ENCODE measurements at places on chromosomes 1 and 21. TPM values are rescaled to one million over a fixed set of nuclear protein-coding genes. Genes with fewer than 3 reads are reported as not detected.
A peak's percentile ranks its signal among the peaks of the same experiment; 100 is the strongest.

GRCh38 chr1:154838988-154839387 is 31.1 kb downstream of the KCNN3 start:
- no peak for DNase-seq

DNA sequence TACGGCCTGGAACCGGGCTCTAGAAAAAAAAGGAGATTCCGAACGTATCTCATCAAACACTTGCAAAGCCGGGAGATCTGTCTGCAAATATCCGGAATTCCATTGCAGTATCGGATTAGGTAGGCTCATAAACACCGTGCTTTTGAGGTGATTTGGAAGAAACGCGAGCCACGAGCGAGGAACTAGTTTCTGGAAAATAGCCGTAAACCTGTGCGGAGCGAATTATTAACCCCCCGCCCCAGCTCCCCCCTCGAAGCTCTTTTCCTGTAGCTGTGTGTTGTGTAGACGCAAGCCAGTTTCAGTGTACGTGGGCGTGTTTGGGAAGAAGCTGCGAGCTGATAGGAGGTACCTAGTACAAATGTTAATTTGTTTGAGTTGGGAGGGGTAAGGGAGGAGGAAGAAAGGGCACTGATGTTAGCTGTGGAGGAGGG is 1.1 kb downstream of the RALGPS2 start:
- peak; percentile 83 for DNase-seq

GRCh38 chr1:19310061-19310460 is 1.9 kb downstream of the AKR7A2 start:
- no peak for DNase-seq

DNA sequence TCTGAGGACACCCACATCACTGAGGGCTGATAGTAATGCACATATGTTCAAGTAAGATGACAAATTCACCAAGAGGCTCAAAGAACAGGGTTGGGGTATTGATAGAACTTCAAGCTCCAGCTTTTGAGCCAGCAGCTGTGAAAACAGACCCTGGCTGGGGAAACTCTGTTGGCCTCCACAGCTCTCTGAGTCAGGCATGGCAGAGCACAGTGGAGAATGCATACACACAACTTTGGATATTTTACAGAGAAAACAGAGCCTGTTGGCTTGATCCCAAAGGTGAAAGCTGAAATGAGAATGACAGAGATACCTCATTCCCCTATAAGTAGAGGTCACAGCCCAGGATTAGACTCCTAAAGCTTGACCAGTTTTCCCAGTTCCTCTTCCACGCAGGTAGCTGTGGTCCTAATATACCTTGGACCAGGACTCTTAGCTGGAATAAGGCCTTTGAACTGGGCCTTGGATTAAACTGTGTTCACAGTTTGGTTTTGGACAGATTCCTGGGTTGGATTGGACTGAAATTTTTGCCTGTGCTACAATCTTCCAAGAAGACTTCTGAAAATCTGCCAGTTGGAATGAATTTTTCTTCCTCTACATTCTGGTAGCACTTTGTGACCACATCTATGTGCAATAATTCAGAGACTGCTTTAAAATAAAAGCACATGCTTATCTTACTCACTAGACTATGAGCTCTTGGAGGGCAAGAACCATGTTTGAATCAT is 101.6 kb upstream of the HMGB4 start:
- DNase-seq: no peak

OR10K2 gene
- total RNA-seq: not detected

GJA8 gene
- not detected for total RNA-seq

DNA sequence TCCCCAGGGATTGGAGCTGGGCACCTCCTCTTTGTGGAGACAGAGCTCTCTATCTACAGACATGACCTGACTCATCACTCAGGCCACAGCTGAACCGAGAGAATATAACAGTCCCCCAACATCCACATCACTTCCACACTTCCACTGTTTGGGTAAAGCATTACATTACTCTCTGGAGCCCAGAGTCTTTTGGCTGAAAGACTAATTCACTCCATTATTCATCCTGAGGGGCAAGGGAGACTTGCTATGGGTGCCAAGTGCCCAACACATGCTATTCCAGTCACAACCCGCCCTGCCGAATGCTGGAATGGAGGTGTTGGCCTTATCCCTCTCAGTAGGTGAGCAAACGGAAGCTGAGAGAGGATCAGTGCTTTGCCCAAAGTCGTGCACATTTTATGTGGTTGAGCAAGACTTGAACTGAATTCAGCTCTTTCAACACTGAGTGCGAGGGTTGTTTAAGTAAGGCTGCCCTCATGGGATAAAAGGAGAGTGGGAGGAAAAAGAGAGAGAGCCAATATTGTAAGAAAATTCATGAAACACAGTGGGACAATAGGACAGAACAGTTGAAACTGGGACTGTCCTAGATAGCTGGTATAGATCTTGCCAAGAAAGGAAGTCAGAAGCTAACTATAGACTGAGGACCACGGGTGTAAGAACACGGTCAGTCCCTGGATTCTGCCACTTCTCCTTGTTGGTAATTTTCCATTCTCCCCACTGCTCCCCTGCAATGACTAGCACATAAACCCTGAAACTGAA is 13.5 kb upstream of the CHI3L1 start:
- DNase-seq: no peak

GRCh38 chr1:235997049-235997448 is 67.8 kb downstream of the NID1 start:
- no peak for DNase-seq

DNA sequence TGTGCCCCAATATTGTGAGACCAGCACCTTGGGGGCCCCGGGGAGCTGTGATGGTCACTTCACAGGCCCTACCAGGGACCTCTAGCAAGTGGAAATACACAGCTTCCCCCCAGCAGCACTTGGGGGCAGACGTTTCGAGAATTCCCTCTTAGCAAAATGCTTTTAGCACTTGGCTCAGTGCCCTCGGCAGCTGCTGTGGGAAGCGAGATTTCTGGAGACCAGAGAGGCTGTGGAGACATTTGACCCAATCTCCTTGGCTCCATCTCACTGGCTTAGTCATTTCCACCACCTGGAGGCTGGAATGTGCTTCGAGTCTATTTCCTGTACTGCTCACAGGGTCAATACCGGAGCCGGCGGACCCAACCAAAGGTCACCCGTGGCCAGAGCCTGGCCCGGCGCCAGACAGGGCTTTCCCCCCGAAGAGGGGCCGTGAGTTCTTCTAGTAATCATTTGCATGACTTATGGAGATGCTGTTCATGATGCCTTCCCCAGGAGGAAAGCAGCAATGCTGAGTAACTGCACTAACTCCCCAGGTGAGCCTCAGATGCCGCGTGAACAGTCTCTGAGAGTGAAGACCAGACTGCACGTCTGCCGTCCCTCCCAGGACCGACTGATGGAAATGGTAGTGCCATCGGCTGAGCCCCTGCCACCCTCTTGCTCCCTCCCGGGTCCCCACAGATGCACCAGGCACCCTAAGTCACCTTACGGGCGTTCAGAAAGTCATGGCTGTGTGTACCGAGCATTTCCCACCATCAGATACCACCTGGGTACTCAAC is 4.4 kb upstream of the C2CD2 start:
- peak; percentile 40 for DNase-seq

DNA sequence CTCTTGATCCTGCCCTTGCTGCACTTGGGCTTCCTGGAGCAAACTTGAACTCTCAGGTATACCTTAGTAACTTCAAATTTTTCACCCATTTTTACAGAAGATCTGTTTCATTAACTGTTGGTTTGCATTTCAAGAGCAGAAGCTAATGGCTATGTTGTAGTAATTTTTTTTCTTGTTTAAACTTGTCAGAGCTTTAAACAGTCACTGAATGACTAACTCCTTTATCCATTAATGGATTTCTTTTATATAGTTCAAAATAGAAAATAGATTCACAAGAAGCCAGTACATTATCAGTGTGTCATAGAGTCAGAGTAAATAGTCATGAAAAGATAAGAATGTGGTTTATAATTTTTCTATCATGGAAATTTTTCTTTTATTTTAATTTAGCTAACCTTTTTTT is 13.6 kb downstream of the SRSF11 start:
- no peak for DNase-seq

FCER1G gene
- 23.3 TPM for total RNA-seq

GRCh38 chr1:107689159-107689558 is 275.8 kb downstream of the VAV3 start:
- DNase-seq: peak; percentile 59

- peak; percentile 38 for DNase-seq
These were observed 45.7 kb downstream of the NAV1 start for GRCh38 chr1:201584471-201585092.

- peak; percentile 56 for DNase-seq
These were observed 70.3 kb downstream of the SERINC2 start for GRCh38 chr1:31483012-31483946.

KAZN gene
- 11.4 TPM for total RNA-seq

CLDN14 gene
- total RNA-seq: 0.20 TPM

RIPPLY3 gene
- total RNA-seq: 0.11 TPM

DNA sequence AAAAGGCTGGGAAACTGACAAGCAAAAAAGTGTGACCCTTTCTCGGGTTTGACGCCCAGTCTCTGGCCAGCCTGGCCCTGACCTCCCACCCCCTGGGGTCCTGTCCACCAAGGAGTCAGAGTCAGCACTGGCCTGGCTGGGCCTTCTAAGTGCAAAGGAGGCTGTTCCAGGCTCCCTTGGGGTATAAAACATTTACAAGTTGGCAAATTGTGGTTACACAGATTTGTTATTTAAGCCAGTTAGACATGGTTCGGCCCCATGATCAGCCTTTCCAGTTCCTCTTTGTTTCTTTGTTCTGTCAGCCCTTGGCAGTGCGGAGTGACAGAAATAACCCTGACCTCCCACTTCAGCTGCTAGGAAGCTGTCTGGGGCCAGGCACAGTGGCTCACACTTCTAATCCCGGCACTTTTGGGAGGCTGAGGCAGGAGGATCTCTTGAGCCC is 161.6 kb upstream of the RAB4A start:
- DNase-seq: peak; percentile 44

- no peak for DNase-seq
These were observed 249.0 kb downstream of the SETD4 start for GRCh38 chr21:35811191-35811806.

OLFML3 gene
- 23.5 TPM for total RNA-seq

AIM2 gene
- total RNA-seq: 0.92 TPM

DNA sequence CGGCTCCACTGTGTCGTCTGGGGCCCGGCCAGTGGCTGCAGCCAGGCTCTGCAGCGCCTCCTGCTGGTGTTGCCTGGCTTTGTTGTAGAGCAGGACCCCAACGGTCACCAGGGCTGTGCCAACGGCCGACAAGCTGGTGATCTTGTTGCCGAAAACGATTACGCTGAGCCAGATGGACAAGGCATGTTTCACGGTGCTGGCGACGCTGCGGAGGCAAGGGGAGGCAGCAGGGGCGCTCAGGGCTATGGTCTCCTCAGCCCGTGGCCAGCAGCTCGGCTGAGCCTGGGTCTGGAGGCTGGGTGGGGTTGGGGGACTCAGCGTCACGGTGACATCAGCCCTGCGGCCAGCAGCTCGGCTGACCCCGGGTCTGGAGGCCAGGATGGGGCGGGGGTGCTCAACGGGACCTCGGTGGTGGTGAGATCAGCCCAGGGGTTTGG is 7.0 kb upstream of the CDK11B start:
- no peak for DNase-seq

DNA sequence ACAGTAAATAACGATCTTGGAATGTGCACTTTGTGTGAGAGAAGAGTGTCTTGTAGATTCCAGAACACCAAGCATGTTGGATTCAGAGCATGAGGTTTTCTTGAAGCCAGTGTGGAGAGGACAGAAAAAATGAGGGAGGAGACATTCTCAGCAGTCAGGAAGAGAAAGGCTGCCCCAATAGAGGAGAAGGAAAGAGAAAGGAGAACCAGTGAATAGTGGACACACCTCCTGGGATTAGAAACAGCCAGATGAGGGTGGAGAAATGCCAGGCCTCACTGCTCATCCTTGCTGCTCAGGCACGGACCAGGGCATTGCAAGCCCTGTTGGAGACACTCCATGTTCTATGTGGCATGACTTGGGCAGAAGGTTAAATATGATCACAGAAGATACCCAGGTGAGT is 69.0 kb upstream of the KAZN start:
- no peak for DNase-seq

ADGRL4 gene
- 2.7 TPM for total RNA-seq

GRCh38 chr1:241610056-241610815 is 29.9 kb downstream of the CHML start:
- DNase-seq: peak; percentile 39

- DNase-seq: no peak
These were observed 1.7 kb downstream of the C1QB start for GRCh38 chr1:22654692-22655091.

GRCh38 chr1:27445177-27445936 is 44.6 kb downstream of the WASF2 start:
- no peak for DNase-seq

GRCh38 chr1:42913426-42914091 is 45.1 kb downstream of the SLC2A1 start:
- peak; percentile 42 for DNase-seq

CSMD2 gene
- total RNA-seq: 0.28 TPM

- DNase-seq: no peak
These were observed 348.7 kb downstream of the PAPPA2 start for GRCh38 chr1:176811511-176812288.

GRCh38 chr1:228090613-228091081 is 8.1 kb downstream of the ARF1 start:
- no peak for DNase-seq

DNA sequence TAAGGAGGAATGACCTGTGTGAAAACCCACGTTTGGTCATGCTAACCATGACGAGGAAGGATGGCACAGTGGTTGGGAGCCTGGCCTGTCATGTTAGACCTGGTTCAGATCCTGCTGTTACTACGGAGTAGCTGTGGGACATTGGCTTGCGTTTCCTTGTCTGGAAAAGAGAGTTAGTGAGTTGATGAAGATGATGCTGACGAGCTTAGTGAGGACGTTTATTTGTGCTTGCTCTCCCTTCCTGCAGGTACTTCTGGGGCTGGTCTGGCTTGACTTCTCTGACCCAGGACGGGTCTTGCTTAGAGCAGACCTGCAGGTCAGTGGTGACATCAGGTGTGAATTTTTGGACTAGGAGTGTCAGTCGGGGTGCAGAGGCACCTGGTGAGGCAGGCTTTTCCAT is 14.7 kb downstream of the GALNT2 start:
- DNase-seq: no peak

DNA sequence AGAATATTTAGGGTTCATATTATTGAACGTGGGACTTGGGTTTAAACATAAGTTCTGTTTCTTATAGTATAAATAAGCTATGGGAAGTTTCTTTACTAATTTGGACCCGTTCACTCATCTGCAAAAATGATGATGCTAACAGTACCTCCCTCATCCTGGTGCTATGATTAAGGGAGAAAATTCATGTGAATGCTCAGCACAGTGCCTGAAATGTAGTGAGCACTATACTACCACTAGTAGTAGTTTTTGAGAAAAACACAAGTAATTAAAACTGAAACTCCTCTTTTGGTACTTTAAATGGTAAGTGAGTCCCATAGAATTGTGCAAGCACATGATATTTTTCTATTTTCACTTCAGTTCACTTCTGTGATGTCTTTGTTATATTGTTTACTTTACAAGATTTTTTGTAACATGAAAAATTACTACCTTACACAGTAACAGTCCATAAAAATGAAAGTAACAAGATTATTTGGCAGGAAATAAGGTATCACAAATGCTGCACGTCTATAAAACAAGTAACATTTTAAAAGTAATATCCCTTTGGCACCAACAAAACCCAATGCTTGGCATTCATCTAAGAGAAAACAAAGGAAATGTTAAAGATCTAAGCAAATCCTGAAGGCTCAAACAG is 11.3 kb upstream of the PTPRC start:
- no peak for DNase-seq

Measured in left colon (tissue), 2 donors.